ENCODE measurements at places on chromosomes 5 and 9.

GRCh38 chr9:94638335-94639060 lies 820 bp downstream of the FBP1 start:
- DNase-seq: no peak

DNA sequence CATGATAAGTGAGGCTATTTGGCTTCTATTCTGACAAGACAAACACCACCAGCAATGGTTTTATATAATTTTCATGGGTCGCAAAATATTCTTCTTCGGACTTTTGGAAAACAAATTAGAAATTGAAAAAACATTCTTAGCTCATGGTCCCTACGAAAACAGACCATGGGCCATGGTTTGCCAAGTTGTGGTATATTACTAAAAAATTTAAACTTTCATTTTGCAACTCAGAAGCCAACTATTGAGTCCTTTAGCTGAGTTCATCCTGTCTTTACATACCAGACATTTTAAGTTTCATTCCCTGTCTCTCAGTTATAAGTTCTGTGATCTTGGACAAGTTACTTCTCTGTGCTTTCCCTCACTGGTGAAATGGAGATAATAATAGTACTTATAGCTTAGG lies 198.1 kb downstream of the CSNK1G3 start:
- DNase-seq: no peak

DNA sequence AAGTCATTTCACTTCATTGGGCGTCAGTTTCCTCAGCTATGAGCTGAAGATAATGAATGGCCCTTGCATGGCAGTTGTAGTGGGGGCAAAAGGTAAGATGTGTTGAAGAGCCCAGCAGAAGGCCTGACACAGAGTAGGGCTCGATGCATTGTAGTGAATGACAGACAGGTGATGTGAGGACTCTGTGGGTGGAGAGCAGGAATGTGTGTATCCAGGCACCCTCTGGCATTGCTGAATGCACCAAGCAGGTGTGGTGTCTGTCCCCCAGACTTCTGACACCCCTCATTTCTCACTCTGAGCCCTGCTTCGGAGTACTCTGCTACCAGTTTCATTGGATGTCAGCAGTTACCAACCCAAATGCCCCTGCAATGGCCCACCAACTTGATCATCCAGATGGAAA lies 22.4 kb downstream of the LHX2 start:
- DNase-seq: peak; percentile 7

DNA sequence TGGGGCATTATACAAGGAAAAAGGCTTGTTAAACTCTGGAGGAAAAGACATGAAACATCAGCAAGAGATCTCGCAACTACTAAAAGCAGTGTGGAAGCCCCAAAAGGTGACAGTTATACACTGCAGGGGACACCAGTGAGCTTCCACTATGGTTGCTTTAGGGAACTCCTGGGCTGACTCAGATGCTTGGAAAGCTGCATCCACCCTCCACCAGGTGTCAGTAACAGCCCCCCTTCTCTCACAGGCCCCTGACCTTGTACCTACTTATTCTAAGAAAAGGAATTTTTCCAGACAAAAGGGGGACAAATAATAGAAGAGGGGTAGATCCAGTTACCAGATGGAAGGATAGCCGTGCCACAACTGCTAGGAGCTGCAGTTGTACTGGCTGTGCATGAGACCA lies 154.4 kb upstream of the COX7C start:
- DNase-seq: no peak

- DNase-seq: no peak
These were observed 40.2 kb downstream of the RGS3 start for GRCh38 chr9:113503613-113504211.

DNA sequence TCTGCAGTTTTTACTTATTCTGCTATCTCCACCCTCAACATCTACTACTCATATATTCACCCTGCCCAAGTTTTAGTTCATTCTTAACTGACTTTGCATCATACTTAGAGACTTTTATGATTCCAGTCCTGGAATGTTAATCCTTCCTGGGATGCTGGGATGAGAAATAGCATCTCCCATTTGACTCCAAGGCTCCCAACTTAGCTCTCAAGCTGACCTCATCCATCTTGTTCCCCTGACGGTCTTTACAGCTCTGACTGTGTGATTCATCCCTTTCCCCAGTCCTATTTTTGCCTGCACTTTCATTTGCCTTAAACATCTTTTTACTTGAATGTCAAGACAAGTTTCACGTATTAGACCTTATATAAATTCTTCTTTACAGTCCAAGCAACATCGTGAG lies 297.8 kb downstream of the EPB41L4A start:
- no peak for DNase-seq

- DNase-seq: no peak
These were observed 23.8 kb downstream of the PLAC8L1 start for GRCh38 chr5:146081556-146081955.

DNA sequence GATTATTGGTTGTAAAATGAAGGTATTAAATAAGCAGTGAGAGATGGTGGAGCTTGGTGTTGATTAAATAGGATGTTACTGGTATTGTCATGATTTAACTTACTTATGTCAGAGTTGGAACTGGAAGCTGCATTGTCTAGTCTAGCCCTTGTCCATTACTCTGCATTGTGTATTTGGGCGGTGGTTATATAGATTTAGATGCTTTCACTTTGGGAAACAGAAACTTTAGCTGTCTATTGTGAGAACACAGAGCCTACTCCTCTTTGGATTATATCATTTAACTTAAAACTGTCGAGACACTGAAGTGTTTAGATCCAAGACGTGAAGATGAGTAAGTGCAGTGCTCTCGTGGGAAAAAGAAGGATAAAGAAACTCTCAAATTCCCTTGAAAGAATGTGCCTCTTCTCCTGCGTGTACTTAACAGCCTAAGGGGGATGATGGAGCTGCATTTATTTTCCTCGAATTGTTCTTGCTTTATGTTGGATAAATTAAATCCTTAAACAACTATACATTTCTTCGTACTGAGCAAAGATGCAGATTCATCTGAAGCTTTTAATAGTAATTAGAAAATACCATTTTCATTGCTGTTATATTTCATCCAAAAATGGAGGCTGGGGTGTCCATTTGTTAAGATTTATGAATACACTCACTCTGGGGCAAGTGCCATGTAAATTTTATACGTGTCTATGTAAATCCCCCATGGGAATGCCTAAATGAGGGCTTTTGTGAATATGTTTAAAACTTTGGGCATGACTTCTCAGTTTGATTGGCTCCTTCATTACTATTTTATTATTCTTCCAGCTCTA lies 21.6 kb downstream of the FBXL7 start:
- DNase-seq: no peak

- no peak for DNase-seq
These were observed 50.3 kb downstream of the RAD23B start for GRCh38 chr9:107333363-107333762.

DNA sequence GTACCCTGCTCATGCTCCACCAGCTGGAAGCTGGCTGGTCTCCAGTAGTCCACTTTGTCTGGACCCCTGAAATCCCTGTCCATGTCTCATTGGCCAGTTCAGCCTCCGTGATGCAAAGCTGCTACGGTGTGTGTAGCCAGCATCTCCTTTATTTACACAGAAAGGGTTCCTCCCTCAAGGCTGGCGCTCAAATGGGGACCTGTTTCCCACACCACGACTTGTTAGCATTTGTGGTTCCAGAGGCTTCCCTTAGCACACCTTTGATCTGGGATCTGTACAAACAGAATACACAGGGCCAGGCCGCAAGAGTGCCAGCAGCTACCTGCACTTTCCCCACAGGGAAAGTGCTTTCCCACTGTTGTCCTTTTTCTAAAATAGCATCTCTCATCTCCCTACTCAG lies 5.7 kb upstream of the SMU1 start:
- no peak for DNase-seq

DNA sequence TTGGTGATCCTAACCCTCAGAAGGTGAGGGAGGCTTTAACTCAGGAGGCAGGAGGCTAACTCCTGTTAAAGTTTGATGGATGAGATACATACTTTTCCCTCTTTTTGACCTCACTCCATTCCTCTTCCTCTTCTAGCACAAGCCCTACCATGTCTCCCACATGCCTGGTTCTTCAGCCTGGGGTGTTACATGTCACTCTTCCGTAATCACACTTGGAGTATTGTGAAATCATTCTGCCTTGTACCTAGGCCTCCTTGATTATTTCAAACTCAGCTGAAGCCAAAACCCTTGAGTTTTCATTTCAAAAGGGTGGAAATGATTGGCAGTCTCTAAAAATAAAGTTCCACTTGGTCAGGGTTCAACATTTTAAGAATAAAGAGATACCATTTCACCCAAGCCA lies 1.8 kb downstream of the PLAC8L1 start:
- no peak for DNase-seq

DNA sequence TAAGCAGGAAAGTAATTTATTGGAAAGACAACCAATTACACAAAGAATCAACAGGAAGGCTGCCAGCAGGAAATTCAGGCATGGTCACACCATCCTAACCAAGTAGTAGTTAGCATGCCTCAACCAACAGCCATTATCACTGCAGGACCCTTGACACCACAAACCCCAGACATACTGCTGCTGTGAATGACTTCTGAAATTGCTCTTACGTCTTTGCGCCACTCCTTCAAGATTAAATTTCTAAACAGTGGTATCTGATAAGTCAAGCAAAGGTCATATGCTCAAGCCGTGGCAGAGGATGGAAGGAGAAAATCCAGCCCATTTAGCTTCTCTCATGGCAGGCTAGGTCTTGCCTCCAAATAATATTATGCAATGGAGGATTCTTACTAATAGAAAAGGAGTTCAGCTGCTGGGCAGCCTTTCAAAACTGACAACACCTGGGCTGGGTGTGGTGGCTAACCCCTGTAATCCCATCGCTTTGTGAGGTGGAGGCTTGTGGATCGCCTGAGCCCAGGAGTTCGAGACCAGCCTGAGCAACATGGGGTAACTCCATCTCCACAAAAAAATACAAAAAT lies 5.0 kb upstream of the PTGER4 start:
- DNase-seq: no peak

GRCh38 chr9:129258124-129258822 lies 80.2 kb upstream of the IER5L start:
- DNase-seq: peak; percentile 97

GRCh38 chr5:90356622-90357021 lies 52.9 kb downstream of the CETN3 start:
- no peak for DNase-seq

- no peak for DNase-seq
These were observed 572 bp downstream of the CDK5RAP2 start for GRCh38 chr9:120579139-120580050.

GRCh38 chr5:114185274-114185673 lies 176.6 kb upstream of the KCNN2 start:
- no peak for DNase-seq

- no peak for DNase-seq
These were observed 672 bp upstream of the ITGA2 start for GRCh38 chr5:52988335-52989024.

DNA sequence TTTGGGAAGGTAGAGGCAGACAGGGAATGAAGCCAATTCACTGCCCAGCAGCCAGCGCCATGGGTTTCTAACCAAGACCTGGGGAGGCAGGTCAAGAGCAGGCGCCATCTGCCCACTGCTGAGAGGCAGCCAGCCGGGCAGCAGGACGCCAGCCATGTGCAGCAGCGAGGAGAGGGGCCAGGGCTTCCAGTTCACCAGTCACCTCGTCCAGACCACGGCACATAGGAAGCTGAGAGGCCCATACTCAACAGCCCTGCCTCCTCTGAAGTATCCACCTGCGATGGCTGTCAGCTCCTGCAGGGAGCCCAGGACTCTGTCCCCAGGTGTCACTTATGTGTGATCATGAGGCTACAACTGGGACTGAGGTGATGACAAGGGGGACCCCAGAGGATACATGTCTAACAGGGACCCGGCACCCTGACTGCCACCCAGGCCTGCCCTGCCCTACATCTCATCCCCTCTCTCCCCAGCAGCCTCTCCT lies 30.1 kb downstream of the IPPK start:
- DNase-seq: peak; percentile 63

- DNase-seq: no peak
These were observed 85.3 kb upstream of the COX7C start for GRCh38 chr5:86532429-86532828.

DNA sequence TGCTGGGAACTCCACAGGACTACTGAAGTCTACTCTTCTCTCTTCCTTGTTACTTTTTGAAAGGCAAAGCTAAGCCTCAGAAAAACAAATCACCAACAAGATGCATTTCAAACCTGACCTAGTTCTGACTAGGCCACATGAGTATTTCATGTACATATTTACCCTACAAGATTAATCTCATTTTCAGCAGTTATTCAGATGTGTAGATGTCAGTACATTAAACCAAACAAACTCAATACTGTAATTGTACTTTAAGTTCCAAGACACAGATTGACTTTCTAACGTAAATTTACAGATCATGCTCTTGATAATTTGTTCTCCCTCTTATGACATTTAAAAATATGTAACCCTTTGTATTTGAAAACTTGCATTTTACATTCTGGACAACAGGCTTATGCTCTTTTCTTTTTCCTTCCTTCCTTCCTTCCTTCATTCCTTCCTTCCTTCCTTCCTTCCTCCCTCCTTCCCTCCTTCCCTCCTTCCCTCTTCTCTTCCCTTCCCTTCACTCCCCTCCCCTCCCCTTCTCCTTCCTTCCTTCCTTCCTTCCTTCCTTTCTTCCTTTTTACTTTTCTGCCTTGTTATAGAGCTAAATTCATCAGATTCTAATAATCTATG lies 1653.4 kb downstream of the EFNA5 start:
- no peak for DNase-seq

DNA sequence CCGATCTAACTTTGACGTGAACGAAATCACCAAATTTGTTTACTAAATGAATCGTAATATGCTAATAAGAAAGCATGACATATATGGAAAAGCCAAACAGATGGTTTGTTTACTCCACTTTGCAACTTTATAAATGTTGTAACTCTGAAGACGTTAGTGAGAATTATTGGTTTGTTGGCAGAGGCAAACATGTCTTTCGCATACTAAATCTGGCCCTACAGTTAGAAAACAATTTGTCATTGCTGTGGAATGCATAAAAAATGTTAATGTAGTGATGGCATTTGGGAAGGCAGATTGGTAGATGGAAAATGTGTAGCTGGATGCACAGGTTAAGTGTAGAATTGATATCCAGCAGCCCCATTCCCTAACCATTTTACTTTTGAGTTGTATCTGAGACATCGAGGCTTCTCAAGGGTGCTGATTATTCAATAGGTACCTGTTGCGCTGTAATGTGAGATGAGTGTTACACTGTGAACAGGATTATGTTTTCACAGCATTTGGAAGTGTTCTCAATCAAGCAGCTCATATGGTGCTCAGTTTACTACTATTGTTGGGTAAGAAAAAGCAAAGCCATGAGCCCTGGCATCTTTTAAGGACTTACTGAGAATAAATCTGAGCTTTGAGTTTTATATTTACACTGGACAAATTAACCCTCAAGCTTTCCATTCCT lies 444.8 kb downstream of the BNC2 start:
- DNase-seq: no peak

DNA sequence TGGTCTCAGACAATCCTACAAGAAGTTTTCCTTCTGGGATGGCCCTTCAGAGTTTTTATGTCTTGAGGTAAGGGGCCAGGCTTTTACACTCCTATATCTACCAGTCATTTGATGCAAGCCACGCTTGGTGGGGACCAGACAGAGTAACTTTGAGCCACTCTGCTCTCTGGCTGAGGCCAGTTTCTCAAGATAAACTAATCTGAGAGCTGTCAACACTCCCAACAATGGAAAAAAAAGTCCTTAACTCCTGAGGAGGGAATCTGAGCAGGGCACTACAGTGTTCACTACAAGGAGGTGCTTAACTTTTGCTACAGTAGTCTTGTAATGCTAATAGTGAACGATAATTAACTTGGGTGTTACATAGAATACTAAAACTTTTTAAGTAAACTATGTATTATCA lies 62.7 kb downstream of the MRPS30 start:
- DNase-seq: no peak

- no peak for DNase-seq
These were observed 50.1 kb downstream of the TMEM167A start for GRCh38 chr5:83026930-83027687.

Data from aorta (tissue), 5 donors.